ENCODE measurements at places on chromosomes 11 and 22. TPM values are rescaled to one million over a fixed set of nuclear protein-coding genes. Genes with fewer than 3 reads are reported as not detected.

DNA sequence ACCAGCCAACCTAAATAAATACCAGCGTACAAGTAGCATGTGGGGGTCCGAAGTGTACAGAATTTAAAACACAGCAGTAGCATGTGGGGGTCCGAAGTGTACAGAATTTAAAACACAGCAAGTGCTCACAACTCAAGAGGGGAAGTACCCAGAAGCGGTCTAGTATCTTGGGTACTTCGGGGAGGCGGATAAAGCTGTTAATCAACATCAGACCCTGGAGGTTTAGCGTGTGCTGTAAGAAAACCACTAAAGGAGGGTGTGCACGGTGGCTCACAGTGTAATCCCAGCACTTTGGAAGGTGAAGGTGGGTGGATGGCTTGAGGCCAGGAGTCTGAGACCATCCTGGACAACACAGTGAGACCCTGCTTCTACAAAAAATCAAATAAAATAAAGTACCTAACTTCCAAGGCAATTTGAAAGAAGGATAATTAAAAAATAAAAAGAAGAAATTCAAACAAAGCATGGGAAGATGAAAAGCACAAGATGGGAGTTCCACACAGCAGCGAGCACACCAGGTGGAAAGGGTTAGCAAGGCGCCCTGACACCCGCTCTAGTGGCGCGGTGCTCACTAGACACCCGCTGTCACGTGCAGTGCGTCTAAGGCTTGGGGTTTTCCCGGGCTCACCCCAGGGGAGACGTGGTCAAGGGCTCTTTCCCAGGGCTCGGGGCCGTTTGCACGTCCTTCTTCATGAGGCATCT, 35.0 kb upstream of the MOB2 start:
- no peak for DNase-seq

GRCh38 chr22:21691816-21692215, 26.0 kb downstream of the PPIL2 start:
- DNase-seq = no peak

DNA sequence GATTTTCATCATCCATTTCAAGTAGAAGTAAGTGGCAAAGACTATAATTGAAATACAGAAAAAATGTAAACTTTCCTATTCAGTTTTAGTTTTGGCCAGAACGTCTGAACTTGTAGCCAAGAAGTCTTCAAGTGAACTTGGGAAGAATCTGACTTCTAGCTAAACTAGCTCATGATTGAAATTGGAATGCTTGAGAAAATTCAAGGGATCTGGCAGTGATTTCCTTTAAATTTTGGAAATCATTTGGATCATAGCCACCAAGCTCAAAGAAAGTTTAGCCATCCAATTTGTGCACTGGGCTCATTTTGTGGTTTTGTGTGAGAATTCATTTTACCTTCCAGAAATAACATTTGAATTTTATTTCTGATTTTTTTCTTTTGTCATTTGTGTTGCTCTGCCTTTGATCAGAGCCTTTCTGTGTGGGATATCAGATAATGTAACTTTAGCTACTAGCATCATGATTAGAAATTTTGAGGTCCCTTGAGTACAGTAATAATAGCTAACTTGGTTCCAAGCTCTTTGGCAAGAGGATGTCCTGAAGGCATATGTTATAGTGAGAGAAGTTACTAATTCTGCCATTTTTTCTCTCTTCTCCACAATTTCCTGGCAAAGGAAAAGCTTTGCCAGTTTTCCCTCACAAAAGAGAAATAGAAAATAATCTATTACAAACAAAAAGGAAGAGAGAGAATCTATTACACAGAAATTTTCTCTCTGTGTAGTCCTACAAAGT, 2123.7 kb upstream of the RAG2 start:
- DNase-seq = no peak

DNA sequence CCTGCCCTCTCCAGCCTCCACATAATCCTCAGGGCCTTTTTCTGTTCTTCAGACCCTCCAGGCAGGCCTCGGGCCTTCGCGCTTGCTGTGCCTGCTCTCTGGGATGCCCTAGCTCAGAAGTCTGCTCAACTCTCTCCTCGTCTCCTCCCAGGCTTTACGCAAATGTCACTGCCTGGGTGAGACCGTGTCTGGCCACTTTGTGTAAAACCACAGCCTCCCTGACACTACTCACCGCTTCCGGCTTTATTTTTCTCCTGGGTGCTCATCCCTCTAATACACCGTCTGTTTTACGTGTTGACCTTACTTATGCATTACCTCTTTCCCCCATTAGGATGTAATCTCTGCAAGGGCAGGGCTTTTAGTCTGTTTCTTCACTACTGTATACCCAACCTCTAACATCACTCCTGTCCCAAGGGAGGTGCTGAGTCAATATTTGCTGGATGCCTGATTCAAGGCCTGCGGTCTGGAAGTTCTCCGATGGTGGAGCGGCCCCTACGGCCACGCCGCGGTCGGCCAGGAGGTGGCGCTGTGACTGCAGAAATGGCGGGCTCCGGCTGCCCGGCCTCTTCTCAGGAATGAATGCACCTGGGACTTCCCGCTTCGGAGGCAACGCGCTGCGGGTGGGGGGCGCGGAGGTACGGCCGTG, 58.2 kb upstream of the THY1 start:
- DNase-seq = peak; percentile 92

DNA sequence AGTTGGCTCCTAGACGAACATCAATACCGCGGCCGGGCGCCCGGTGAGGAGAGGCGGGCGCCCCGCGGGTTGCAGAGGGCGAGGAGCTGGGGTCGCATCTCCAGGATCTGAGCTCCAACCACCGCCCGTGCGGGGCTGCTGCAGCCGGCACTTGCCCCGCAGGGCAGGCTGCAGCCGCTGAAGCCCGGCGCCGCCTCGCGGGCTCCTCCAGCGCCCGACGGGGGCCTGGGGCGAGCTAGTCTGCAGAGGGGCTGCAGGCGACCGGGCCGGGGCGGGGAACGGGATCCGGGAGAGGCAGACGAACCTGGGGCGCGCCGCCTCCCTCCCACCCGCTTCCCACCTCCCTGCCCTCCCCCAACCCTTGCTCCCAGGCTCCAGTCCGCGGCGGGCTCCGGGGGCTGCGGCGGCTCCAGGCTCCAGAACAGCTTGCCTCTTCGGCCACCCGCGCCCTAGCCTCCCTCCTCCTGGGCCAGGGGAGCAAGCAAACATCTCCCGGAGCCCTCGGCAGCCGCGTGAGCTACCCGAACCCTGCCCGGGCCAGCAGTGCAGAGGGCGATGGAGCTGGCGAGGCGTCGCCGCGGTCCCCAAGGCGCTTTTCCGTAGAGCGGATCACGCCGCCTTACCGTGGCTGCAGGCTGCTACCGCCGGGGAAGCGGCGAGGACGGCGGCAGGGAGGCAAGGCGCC, 802 bp downstream of the TENM4 start:
- DNase-seq = peak; percentile 57

DNA sequence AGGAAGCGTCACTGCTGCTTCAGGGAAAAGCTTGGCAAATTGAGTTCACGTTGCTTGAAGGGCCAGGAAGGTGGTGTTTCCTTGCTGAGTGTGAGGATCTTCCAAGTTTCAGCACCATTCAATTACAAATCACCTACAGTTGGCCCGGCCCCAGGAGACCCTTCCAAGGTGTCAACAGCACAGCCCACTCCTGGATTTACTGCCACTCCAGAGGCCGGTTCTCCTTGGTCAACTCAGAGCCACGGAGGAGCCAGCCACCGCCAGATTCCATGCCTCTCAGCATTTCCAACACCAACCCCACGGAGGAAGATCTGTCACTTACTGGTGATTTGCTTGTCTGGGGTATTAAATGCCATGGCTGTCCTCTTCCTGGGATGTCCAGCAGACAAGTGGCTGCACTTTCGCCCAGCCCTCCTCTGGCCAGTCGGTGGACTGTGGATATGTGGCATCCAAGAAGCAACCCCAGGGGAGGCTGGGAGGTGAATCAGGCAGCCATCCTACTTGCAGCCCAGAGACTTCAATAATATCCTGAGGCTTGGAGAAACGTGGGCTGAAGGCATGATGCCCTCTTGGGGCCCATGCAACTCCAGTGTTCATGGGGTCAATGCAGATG, 74.1 kb upstream of the SHANK2 start:
- DNase-seq = no peak

DNA sequence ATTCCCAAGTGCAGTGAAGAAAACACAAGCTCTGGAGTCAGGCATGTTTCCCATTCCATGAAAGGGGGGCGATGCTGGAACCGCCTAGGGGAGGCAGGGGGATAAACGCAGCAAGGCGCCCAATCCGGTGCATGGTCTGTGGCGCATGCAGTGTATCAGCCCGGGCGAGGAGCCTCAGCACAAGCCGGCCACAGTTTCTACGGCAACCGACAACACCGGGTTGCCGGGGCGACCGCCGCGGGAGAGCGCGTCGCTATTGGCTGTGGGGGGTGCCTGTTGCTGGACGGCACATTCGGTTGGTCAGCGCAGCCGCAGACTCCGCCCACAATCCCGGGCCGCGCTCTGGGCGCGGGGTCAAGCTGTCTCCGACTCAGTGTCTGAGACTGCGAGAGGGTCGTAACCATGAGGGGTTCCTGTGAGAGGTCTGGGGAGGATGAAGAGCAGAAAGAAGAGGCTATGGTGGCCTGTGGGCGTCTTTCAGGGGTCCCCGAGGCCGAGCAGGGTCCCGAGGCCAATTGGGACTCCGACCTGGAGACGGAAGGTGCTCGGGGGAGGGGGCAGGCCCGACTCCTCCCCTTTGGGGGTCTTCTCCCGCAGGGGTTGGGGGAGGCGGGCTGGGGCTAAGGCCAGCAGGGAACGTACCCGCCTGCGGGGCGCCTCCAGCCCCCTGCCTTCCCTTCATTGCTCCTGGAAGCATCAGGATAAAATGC, at the start of gene LRRC74B:
LRRC74B (plus strand) TSS at position 362 of the 710 bp plus-strand sequence; CDS start at position 403, 41 bp downstream.
- peak; percentile 94 for DNase-seq

DNA sequence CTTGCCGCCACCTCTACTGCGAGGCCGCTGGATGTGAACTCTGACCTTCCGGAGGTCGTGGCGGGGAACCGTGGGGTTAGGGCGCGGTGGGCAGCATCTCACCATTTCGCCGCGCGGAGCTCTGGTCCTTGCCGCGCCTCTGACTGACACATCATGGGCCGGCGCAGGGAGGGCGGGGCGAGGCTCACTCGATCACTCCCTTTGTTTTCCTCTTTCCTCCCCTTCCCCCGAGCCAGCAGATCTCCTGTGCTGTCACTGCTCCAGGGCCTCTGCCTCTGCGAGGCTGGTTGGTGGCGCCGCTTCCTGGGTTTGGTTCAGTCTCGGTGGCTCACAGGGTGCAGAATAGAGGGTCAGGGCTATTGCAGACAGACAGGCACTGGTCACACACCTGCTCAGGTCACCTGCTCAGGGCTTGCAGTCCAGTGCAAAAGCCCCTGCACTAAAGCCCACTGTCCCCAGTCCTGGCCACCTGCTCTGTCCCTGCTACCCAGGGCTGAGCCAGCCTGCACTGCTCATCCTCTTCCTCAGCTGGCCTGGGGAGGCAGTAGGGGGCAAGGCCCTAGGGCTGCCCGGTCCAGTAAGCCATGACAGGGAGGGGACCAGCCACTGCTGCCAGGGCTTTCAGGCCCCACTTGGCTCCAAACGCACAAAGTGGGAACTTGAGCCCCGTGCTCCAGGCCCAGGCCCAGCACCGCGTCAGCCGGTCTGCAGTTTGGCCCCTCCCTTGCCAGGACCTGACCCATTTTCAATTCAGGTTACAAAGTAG, 36.2 kb downstream of the PISD start:
- no peak for DNase-seq

RPUSD4 gene
- 48.6 TPM for total RNA-seq

MGAT3 gene
- 0.90 TPM for total RNA-seq
